ENCODE measurements at places on chromosomes 7 and 10. TPM values are rescaled to one million over a fixed set of nuclear protein-coding genes. Genes with fewer than 3 reads are reported as not detected.

The PDCD4 gene
- total RNA-seq, result 74.2 TPM

The NACAD gene
- 2.5 TPM for total RNA-seq

The SFMBT2 gene
- total RNA-seq, result 22.3 TPM

The ARHGAP22 gene
- 9.6 TPM for total RNA-seq

The GPR85 gene
- 4.5 TPM for total RNA-seq

The KLF6 gene
- 242 TPM for total RNA-seq

The CTAGE8 gene
- 4.2 TPM for total RNA-seq

The TRDMT1 gene
- 7.9 TPM for total RNA-seq

The MEOX2 gene
- 17.1 TPM for total RNA-seq

The LIPN gene
- 1.6 TPM for total RNA-seq

The PRR15 gene
- total RNA-seq, result 4.1 TPM

The ZWINT gene
- 3.3 TPM for total RNA-seq

The NKX1-2 gene
- total RNA-seq, result not detected

The NRCAM gene
- total RNA-seq, result 2.6 TPM

The ST8SIA6 gene
- total RNA-seq, result 12.5 TPM

The EFCAB10 gene
- 6.0 TPM for total RNA-seq

The NEUROG3 gene
- total RNA-seq, result not detected

The CPA4 gene
- total RNA-seq, result not detected

The NUTM2D gene
- 6.8 TPM for total RNA-seq

The LBX1 gene
- not detected for total RNA-seq

The TAS2R4 gene
- total RNA-seq, result 2.0 TPM

The ANXA8 gene
- total RNA-seq, result 15.0 TPM

The TUBAL3 gene
- not detected for total RNA-seq

The MSMB gene
- 5.3 TPM for total RNA-seq

The AKR1C1 gene
- total RNA-seq, result 54.5 TPM

The PPP1R17 gene
- total RNA-seq, result not detected

The ASB10 gene
- not detected for total RNA-seq

The TDRD1 gene
- 0.09 TPM for total RNA-seq

The HMX3 gene
- not detected for total RNA-seq

The LDB1 gene
- total RNA-seq, result 58.0 TPM

The HPS6 gene
- total RNA-seq, result 21.8 TPM

The SRGN gene
- 232 TPM for total RNA-seq

The EN2 gene
- not detected for total RNA-seq

The IDI2 gene
- not detected for total RNA-seq

Measured in lower lobe of right lung (tissue), 2 donors.